ENCODE measurements at places on chromosomes 6 and 20.

DNA sequence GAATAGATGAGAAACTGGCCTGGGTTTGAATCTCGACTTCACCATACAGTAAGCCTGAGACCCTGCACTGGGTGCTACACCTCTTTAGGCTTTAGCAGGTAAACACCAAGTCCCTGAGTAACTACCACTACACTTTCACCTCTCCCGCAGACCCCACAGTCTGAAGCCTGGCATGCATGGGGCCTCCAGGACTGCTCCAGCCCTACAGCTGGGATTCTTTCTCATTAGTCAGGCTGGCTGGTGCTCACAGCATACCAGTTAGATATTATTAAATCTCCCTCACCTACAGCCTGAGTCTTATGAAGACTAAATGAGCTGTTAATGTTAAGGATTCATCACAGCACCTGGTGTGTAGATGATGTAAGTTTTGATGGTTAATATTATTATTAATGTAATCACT lies 388.7 kb downstream of the ARHGAP18 start:
- DNase-seq, result no peak

DNA sequence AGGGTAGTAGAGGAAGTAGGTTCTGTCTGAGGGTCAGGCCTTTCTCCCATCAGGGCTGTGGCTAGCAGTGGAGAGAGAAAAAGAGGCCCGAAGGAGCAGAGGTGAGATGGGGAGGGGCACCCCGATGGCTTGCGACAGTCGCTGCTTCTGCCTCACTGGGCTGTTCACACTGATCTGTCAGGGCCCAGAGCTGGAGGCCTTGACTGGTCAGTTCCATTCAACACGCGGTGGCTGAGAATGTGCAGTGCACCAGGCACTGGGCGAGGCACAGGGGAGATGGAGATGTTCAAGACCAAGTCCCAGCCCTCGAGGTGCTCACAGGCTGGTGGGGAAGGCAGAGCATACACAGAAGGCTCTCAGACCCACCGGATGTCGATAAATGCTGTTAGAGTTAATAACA lies 21.4 kb downstream of the SLC12A5 start:
- no peak for DNase-seq

GRCh38 chr6:79250559-79250958 lies 16.1 kb upstream of the HMGN3 start:
- no peak for DNase-seq

DNA sequence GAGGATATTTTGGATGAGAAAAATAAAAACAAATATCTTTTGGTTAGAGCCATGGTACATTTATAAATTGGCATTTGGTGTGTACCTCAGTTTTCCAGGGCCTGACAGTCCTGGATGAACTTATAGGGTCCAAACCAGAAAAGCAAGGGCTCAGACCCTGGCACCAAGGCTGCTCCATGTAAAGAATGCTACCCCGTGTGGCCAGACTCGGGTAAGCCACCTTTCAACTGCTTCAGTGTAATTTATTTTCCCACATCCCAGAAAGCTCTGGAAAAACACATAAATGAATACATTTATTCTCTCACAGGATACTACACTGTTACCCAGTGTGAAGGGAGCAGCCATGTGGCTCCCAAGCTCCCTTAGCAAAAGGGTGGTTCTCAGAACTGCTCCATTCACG lies 13.8 kb downstream of the MRPL14 start:
- no peak for DNase-seq

- no peak for DNase-seq
Observed at GRCh38 chr20:61571221-61571620, 319.2 kb downstream of the CDH4 start.

Measured in activated T-cell treated with anti-CD3 and anti-CD28 coated beads, Interleukin-2, amount 50 U/mL, for 48 hours (primary cell).